ENCODE measurements at places on chromosomes 5 and 9.

- DNase-seq = no peak
Measured at GRCh38 chr5:124783794-124784193, 37.4 kb upstream of the ZNF608 start.

DNA sequence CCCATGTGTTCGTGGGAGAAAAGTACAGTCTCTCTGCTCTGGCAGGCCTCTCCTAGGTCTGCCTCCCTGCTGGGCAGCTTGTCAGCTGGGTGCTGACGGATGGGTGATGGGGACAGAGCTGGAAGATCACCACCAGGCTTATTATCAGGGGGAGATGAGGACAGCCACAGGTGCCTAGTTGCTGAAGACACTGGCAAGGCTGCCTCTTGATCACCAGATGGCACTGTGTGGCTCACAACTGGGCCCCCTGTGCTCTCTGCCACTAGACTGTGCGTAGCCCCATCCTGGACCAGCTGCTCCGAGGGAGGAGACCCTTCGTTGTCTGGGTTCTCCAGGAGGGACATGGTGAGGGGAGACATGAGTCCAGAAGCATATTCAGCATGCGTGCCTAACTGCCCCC is 73.0 kb downstream of the KIF24 start:
- DNase-seq = no peak

GRCh38 chr9:126392662-126393371 is 66.2 kb downstream of the MVB12B start:
- DNase-seq = no peak

- DNase-seq = no peak
Measured at GRCh38 chr5:159230657-159231056, 21.3 kb upstream of the RNF145 start.

- DNase-seq = no peak
Measured at GRCh38 chr5:43390471-43390870, 21.7 kb downstream of the CCL28 start.

DNA sequence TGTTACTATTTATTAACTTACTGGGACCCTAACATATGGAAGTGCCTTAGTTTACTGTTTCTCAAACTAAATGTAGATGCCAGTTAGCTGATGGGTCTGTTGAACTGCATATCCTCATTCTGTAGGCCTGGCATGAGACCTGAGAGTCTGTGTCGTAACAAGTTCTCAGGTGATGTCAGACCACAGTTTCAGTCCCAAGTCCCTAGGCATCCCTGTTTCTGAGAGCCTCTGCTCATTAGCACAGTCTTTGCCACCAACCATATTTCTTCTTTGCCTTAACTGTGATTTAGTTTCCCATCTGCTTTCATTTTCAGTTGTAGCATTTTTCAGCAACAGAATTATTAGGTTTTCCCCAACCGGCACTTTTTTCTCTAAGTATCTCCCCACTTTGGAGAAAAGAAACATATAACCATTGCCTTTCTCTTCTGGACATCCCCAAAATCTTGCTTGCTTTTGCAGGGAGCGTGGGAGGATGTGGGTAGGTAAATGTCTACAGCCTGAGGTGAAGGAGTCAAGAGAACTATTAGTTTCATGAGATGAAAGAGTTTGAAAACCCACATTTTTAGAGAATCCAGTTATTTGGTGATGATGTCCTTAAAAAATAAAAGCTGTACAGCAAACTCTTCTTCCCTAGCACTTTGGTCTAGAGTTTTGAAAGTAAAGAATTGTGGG is 74.6 kb downstream of the NUDT12 start:
- no peak for DNase-seq

- DNase-seq = no peak
Measured at GRCh38 chr5:79932510-79933504, 58.3 kb downstream of the MTX3 start.
